Activated naive CD8-positive, alpha-beta T cell treated with anti-CD3 and anti-CD28 coated beads for 36 hours (primary cell): ENCODE measurements at places on chromosomes 3 and 15.

DNA sequence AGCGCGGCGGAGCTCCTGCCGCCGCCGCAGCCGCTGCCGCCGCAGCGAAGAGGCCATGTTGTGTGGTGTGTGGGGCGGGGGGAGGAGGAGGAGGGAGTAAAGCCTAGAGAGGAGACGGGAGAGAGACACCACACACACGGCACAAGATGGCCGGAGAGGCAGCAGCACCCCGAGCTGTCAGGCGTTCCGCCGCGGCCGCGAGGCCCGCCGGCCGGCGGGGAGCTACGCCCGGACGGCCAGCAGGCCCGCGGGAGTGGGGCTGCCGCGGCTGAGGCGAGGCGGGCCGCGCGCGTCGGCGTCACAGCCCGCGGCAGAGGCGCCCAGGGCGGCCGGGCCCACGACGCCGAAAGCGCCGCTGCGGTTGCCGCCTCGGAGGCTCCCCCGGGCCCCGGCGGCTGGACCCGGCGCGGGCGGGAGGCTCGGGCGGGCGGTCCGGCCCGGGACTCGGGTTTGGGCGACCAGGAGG, 17.4 kb upstream of the CHD2 start:
- DNase-seq, result no peak

DNA sequence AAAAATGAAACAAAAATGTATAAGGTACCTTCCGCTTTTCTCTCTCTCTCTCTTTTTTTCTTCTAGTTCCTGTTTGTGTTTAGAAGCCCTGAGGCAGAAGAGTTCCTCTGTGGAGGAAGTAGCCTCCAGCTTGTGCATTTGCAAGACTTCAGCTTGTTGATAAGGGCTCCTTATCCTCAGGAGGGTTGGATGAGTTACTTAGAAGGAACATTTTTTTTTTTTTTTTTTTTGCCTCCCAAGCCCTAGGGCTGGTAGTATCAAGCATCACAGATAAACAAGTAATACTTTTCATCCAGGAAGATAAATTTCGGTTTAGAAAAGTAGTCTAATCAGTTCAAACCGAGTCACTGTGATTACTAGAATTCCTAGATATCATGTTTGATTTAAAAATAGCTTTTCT, 91.0 kb upstream of the CBLB start:
- DNase-seq, result no peak

DNA sequence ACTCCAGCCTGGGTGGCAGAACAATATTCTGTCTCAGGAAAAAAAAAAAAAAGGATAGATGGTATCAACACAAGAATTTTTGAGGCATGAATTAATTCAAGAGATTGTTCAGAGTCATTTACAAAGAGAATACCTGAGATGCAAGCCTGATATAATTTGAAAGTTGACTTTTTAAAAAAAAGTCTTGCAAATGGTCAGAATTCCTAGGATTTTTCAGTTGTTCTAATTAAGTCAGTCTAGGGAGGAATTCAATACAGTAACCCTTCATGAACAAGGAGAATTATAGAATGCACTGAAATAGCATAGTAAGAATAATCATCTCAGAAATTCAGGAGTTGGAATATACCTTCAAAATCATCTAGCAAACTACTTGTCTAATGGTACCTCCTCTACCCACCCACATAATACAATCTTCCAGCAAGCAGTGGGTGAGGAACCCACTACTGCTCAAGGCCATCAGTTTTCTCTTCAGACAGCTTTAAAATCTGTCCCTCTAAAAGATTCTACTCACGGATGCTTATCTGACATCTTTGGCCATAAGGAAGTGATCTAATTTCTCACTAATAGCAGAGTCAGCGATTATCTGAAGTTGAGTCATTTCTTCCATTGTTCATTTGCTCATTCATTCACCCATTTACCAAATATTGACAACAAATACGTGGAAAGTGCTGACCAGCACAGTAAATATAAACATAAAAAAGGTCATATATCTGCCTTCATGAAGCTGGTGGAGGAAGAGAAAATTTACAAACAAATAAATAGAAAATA, 159.6 kb downstream of the GREM1 start:
- no peak for DNase-seq

DNA sequence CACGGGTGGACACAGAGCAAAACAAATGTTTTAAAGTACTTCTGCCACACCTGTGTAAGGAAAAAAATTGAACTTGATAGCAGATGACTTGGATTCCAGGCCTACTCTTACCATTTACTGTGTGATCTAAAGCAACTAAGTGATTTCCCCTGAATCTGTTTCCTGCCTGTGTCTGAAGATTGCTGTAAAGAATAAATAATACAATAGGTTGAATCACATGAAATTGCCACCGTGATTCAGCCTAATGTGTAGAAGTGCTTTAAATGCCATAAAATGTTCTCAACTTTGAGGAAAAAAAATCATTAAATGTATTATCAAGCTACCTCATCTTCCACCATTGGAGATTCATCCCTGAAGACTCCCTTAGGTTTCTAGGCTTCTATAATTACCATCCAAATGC, 27.6 kb upstream of the NUDT16 start:
- DNase-seq, result no peak

- no peak for DNase-seq
These were observed 112.2 kb upstream of the PLXNA1 start for GRCh38 chr3:126870608-126871210.

DNA sequence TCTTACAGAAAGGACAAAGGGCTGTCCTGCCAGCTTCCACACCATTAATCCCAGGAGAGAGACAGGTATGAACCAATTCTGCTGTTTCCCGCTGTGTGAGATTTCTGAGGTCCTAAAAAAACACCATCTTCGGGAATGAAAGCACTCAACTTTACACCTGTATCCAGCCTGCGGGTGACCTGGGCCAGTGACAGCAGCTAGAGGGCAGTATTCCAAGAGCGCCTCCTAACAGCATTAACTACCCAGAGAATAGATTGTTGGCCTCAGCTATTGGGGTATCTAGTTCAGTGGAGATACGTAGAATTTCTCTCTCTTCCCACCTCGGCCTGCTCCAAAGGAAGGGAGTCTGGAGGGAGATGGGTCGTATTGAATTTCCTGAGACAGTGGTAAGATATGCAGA, 55.1 kb downstream of the WDR76 start:
- DNase-seq, result no peak

DNA sequence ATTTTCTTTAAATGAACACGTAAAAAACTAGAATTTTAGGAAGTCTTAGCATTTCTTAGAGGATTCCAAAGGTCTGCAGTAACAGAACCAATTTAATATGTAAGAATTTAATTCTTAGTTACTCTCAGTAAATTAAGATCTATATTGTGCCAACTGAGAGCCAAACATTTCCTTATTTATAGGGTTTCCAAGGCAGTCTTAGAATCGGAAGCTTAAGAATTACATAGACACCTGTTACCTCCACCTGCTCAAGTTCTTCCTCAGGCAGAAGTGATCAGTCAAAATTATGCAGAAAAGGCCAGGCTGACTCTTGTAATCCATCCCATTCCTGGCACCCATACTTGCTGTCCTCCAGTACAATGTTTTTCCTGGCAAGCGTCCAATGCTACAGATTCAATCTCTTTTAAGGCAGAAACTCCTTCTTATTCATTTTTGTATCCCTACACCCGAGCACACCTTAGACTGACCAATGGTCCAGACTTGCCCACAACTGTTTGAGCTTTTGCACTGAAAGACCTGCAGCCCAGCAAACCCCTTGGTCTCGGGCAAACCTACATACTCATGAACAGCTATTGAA, 64.3 kb downstream of the NCEH1 start:
- DNase-seq, result no peak

- DNase-seq, result no peak
These were observed 149.4 kb downstream of the ROBO2 start for GRCh38 chr3:77189258-77189657.
